ENCODE measurements at places on chromosomes 5 and 9.

GRCh38 chr9:14147738-14148137 is 166.2 kb downstream of the NFIB start:
- DNase-seq, result no peak

GRCh38 chr9:105320568-105320967 is 76.1 kb downstream of the SLC44A1 start:
- no peak for DNase-seq

- DNase-seq, result no peak
These were observed at the start of gene SV2C for GRCh38 chr5:76082772-76083554. Gene SV2C (plus strand): TSS chr5:76083383. CDS start chr5:76131751, 48,368 bp downstream.

GRCh38 chr9:1303932-1304331 is 253.8 kb downstream of the DMRT2 start:
- no peak for DNase-seq

DNA sequence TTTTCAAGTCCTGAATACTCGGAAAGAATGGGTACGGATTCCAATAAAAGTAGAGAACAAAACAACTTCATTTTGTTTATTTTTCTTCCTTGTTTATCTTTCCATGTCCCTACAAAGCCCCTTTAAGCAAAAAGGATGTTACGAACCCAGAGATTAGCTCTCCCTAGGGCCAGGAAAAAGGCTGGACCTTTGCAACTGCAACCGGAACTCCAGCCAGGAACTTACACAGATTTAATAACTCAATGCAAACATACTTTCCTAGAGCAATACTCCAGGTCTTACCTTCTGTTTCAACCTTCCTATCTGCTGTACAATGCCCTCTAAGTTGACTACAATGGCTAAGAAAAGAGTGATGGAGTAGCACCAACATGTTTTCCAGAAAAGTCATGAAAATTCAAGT is 7.0 kb downstream of the DENND1A start:
- no peak for DNase-seq

- no peak for DNase-seq
These were observed 532.7 kb upstream of the GRAMD2B start for GRCh38 chr5:125890511-125890931.

DNA sequence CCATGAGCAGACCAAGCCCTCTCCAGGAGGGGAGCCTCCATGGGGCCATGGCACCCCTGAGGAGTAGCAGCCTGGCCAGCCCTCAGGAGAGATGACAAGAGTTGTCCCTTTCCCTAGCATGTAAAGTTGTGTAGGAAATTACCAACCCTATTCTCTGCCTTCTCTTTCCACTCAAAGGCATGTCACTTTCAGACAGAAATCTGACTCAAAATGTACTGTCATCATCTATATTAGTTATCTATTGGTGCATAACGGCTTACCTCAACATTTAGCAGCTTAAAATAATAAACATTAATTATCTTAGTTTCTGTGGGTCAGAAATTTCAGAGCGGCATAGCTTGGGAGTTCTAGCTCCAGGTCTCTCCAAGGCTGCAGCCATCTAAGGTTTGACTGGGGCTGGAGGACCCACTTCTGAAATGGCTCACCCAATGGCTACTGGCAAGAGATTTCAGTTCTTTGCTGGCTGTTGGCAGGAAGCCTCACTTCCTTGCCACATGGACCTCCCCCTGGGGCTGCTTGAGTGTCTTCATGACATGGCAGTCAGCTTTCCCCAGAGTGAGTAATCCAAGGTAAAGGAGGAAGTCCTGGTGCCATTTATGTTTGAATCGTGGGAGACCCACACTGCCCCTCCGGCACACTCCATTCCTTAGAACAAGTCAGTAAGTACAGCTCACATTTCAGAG is 632.3 kb downstream of the CCDC171 start:
- no peak for DNase-seq

GRCh38 chr9:91800473-91801030 is 149.5 kb downstream of the ROR2 start:
- no peak for DNase-seq

- no peak for DNase-seq
These were observed 22.8 kb downstream of the MEGF10 start for GRCh38 chr5:127313379-127313778.

DNA sequence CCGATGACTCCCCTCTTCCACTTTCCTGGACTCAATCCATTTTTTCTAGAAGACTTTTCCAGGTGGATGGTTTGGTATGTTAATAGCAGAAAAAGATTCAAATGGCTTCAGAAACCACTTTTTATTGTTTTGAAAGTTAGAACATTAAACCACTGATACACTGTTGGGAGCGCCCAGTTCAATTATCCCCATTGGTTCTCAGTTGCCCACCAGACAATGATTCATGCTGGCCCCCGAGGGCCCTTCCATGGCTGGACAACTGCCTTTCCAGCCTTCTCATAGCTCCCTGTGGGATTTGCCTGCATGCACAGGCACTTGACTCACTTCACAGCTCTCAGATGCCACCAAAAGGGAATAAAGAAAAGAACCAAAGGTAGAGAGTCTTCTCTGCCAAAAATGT is 21.3 kb upstream of the ANKRD34B start:
- DNase-seq, result no peak

- no peak for DNase-seq
These were observed 1.2 kb downstream of the CDK20 start for GRCh38 chr9:87973122-87973521.

GRCh38 chr5:155947394-155948062 is 379.4 kb upstream of the SGCD start:
- DNase-seq, result no peak

- DNase-seq, result no peak
These were observed 137.9 kb upstream of the OTULINL start for GRCh38 chr5:14443671-14444093.

DNA sequence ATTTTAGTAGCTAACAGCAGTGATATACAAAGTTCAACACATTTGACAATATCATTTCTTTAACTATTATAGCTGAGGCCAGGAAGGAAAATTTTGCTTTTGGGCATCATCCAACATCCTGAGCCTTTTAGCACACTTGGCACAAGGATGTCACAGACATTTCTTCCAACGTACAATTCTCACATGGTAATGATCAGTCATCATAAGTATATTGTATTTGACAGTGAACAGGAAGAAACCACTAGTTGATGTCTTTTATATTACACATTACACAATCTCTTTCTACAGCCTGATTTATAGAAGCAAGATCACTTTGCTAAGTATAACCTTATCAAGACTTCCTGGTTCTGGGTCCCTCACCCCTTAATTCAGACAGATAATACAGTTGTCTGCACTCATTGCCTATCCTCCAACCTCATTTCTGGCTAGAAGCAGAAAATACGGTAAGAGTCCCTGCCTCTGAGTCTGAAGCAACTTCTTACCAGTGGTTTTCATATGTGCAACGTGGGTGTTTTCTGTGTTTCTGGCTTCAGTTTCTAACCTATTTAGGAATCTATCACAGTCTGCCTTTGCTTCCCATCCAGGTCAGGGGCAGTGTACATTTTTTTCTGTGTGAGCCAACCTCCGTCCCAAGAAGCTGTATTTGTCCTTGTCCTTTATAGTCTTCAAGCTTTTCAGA is 167.8 kb downstream of the PAM start:
- DNase-seq, result no peak

GRCh38 chr5:56350597-56351170 is 117.6 kb upstream of the ANKRD55 start:
- DNase-seq, result no peak

Measured in NCI-H524 treated with DMSO at 0.1 percent for 48 hours (cell line).